ENCODE measurements at places on chromosomes 16 and 17. TPM values are rescaled to one million over a fixed set of nuclear protein-coding genes. Genes with fewer than 3 reads are reported as not detected.
A peak's percentile ranks its signal among the peaks of the same experiment; 100 is the strongest.

DNA sequence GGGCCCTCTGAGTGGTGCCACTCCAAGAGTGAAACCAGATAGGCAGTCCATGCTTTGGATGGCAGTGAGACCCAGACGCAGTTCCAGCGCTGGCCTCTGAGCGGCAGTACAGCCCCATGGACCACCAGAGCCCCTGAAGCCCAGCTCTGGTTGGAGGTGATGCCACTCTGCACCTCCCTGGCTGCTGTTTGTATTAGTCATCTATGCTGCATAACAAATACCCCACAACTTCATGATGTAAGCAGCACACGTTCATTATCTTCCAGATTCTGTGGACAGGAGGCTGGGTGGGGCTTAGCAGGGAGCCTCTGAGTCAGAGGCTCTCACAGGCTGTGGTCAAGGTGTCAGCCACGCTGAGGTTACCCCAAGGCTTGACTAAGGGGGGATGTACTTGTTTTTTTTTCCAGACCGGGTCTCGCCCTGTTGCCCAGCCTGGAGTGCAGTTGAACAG, 5.1 kb upstream of the NME4 start:
- H3K27me3 ChIP-seq: no peaks in the 10 kb centered on the region
- peak; percentile 77 for DNase-seq
- H3K4me1 ChIP-seq: peaks cover 30% of the 10 kb centered on the region
- H3K27ac ChIP-seq: no peak overlapping the region

GRCh38 chr16:84266451-84266850, 26.6 kb upstream of the KCNG4 start:
- peaks cover 14% of the 10 kb centered on the region for H3K4me1 ChIP-seq
- no peak overlapping the region for H3K4me3 ChIP-seq
- no peak overlapping the region for H3K27ac ChIP-seq

Gene ALOX15B
- total RNA-seq: not detected

Gene ST6GALNAC1
- total RNA-seq: 10.3 TPM
